ENCODE measurements at places on chromosomes 13 and 19.

DNA sequence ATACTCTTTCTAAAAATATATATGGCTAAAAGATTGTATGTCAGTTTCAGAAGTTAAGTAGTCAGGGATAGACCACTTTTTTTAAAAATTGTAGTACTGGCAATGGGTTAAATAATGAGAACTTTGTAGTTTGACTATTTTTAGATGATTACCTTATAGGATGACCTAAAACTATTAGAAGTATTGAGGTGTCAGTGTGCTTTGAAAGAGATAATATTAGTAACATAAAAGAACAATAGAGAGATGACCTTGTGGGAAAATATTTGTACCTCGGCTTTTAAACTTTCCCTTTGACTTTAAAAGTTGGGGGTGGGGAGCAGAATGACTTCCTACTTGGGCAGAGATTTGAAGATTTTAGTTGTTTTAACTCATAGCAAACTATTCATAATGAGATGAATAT is 48.3 kb downstream of the SLAIN1 start:
- no peak for DNase-seq

- DNase-seq, result no peak
These were observed 692 bp downstream of the CYP4F2 start for GRCh38 chr19:15897026-15897737.

- no peak for DNase-seq
These were observed 23.1 kb upstream of the SACS start for GRCh38 chr13:23456437-23457210.

- no peak for DNase-seq
These were observed 1115.5 kb upstream of the SLC10A2 start for GRCh38 chr13:104181526-104182231.

DNA sequence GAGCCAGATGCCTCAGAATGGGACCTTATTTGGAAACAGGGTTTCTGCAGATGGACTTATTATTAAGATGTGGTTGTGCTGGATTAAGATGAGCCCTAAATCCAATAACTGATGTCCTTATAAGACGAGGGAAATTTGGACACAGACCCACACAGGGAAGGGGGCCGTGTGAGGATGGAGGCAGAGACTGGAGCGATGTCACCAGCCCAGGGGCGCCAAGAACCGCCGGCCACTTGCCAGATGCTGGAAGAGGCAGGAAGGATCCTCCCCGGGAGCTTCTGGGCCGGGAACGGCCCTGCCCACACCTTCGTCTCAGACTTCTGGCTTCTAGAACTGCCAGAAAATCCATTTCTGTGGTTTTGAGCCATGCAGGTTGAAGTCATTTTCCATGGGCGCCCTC is 26.6 kb downstream of the GNG7 start:
- no peak for DNase-seq

DNA sequence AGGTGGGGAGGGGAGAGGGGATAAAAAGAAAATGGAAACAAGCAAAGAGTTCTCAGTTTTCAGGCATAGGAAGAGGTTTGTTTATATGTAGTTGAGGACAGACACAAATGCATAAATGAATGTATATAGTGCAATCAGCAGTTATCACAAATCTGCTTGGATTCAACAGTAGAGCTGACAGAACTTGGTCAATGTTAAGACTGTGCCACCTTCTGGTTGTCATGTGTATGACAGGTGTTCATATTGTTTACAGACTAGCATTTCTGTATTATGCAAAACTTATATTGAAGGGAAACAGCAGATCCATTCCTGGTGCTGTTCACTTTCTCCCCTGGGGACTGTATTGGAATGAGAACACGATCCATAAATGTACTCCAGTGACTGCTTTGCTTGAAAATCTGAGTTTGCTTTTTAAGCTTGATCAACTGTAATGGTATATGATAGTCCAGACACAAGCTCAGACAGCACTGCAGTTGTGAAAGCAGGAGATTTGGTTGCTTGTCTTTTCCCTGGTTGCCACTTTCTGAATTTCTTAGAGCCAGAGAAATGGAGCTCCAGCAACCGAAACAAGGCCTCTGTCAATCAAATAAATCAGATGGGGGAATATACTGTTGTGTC is 319.5 kb upstream of the OBI1 start:
- no peak for DNase-seq

- DNase-seq, result no peak
These were observed 2.0 kb downstream of the POU2F2 start for GRCh38 chr19:42130254-42130573.

DNA sequence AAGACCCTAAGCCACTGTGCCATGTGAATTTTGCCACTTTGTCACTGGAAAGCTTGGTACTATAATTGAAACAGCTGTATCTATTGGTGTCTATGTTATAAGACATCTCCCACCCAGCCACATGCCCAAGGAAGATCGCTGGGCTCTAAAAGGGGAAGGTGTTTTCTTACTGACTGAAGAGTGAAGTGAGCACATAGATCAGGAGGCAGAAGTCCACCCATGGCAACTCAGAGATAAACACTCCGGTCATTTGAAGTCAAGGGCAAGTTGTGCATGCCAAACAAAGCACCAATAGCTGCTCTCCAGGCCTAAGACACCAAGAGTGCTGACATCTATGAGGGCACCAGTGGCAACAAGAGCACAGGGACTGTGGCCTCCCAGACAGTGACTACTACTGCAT is 153.8 kb downstream of the KCTD12 start:
- DNase-seq, result no peak

DNA sequence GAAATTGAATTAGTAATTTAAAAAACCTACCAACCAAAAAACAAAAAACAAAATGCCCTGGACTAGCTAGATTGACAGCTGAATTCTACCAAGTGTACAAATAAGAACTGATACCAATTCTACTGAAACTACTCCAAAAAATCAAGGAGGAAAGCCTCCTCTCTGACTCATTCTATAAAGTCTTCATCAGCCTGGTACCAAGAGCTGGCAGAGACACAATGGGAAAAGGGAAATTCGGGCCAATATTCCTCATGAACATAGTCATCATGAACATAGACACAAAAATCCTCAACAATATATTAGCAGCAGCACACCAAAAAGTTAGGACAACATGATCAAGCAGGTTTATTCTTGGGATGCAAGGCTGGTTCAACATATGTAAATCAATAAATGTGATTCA is 2667.7 kb upstream of the PCDH20 start:
- DNase-seq, result no peak

DNA sequence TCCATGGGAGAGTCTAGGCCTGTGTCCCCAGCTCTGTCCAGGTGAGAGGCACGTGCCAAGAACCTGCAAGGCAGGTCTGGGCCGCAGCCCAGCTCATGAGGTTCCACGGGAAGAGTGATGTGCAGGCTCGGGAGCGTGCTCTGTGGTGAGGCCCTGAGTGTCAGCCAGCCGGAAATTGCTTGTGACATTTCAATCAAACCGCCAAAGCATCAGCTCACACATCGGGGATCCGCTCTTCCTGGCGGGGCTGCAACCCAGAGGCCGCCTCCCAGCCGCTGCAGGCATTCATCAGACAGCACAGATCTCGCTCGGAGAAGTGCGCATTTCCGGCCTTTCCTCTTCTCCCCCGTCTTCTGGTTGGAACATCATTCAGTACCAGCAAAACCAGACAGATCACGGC is 109.3 kb downstream of the KDM4B start:
- no peak for DNase-seq

GRCh38 chr19:50230379-50231351 is 27.2 kb downstream of the MYH14 start:
- DNase-seq, result no peak

DNA sequence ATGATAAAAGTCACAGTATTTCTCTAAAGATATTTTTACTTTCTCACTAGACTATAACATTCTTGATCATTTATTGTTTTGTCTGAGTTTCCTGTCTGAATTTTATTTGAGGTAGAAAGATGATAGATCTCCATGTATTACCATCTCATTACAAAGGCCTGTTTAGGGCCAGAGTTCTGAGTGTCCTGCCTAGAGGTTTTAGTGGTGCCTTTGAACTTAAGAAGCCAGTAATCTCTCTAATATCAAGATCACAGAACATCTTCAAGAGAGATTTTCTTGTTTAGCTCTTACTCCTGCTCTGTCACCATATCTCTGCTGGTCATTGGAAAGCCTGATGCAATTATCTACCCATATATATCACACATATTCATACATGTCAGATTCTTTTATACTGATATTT is 101.5 kb downstream of the ZAR1L start:
- no peak for DNase-seq

DNA sequence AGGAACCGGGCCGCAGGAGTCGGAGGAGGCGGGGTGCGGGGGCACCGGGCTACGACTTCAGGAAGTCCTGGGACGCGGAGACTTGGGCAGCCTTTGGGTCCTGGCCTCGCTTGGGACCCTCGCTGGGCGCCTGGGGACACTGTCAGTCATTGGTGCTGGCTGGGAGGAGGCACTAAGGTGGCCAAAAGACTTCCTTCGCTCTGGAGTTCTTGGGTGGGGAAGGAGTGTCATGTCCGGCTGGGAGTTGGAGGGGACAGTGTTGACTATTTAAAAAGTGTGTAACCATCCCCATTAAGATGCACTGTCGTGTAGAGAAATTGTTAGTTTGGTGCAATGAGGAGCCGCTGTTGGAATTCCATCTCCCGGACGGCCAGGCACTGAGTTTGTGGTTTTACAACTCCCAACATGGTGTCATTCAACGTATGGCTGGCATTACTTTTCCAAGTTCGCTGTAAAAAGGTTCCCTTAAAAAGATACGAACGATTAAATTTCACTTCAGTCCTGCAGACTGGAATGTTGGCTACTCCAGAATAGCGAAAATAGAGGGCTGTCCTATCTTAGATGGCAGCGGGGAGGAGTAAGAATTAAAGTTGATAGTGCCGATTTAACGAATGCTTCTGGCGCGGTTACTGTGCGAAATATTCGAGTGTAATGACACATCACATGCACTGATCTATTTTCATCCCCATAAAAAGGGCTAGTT is 776 bp downstream of the DNAJC3 start:
- DNase-seq, result no peak

GRCh38 chr13:80118506-80118905 is 222.4 kb downstream of the SPRY2 start:
- no peak for DNase-seq

DNA sequence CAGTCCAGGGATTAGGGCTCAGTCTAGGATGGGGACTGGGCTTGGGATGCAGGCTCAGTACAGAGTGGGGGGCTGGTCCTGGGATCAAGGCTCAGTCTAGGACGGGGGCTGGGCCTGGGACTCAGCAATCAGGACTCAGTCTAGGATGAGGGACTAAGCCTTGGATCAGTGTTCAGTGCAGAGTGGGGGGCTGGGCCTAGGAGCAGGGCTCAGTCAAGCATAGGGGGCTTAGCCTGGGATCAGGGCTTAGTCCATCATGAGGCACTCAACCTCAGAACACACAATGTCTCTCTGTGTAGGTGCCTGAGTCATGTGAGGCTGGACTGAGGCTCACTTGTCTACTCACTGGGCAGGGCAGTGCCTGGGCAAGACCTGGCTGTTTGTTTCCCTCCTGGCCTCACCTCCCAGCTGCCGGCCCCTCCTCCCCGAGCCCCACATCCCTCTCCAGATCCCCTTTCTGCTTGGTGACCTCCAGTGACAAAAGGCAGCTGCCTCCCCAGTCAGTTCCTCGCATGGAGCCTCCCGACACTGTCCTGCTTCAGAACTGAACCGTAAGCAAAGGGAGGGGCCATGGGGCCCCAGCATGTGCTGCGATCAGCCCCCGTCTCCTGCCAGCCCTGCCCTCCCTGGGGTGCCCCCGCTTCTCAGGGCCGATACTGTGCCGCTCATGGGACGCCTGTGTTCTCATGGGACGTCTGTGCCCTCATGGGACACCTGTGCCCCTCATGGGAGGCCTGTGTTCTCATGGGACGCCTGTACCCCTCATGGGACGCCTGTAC is 6.5 kb upstream of the S1PR4 start:
- no peak for DNase-seq

- no peak for DNase-seq
These were observed 21.0 kb downstream of the RFXAP start for GRCh38 chr13:36839981-36840380.

GRCh38 chr19:37855098-37855497 is 51.3 kb downstream of the WDR87 start:
- DNase-seq, result peak; percentile 50

DNA sequence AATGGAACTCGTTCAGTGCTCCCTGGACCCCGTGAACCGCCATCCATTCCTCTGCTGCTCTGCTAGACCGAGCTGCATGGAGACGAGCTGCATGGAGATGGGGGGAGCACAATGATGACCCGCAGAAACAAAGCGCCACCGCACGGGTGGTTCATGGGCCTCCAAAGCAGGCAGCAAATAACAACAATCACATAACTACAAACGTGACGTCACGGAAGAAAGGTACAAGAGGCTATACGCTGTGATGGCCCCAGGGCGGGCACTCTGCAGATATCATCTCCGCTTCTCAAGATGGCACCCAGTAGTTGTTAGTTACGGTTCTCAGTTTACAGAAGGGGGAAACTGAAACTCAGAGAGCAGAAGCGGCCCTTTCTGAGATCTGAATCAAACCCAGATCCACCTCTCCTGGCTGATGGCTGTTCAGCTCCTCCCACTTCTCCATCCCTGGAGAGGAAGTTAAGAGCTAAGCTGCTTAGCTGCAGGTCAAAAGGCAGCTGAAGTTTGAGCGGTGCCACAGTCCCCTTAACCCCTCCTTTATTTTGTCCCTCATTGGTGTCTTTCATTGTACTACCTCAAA is 1.7 kb downstream of the ATP13A1 start:
- DNase-seq, result peak; percentile 78

DNA sequence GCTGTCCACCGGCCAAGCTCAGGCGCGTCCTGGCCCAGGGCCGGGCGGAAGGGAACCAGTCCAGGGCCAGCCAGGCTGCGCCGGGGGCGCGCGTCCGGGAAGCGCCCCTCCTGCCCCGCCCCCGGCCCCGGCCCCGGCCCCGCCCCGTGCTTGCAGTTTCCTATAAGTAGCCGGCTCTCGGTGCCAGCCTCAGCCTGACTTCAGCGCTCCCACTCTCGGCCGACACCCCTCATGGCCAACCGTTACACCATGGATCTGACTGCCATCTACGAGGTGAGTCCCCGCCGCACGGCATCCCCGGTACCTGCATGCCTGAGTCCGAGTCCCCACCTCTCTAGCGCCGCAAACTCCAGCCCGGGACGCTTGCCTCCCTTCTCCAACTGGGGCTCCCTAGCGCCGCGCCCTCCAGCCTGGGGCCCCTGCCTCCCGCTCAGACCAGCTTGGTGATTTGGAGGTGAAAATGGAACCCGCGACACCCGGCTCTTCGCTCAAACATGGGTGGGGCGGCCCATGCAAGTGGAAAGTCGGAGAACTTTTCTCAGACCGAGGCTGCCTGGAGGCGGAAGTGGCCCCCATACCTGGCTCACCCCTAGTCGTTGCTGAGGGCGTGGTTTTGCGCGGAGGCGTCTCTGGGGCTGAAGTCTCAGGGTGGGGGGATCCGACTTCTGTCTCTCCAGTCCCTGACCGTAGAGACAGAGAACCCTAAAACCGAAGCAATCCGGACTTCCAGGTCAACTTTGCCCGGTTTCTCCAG is at the start of gene ZFP36:
Gene ZFP36 (plus strand): TSS at position 192 of the 754 bp plus-strand sequence. CDS start 58 bp downstream, at position 250.
- peak; percentile 85 for DNase-seq

GRCh38 chr19:15265850-15266248 is 33.6 kb upstream of the EPHX3 start:
- no peak for DNase-seq
